ENCODE measurements at places on chromosomes 16 and 17.

DNA sequence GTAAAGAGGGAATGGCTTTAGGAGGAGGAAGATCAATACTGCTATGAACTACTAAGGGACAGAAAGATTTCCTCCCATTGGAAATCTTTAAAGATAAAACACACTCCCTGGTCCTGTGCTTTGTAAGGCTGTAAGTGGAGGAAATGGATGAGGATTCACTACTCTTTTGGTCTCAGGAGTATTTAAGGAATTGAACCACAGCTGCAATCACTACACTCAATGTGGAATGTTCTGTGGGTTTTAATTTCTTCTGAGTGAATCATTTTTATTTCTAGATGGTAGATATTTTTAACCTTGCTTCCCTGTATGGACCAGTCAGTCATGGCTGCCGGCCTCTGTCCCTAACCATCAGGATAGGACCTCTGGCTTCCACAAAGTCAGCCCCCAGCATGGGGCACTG lies 65.6 kb downstream of the SDR42E1 start:
- no peak for DNase-seq

- no peak for DNase-seq
Observed at GRCh38 chr16:10153985-10154384, 28.2 kb downstream of the GRIN2A start.

GRCh38 chr16:22240023-22240710 lies 34.1 kb downstream of the EEF2K start:
- no peak for DNase-seq

- no peak for DNase-seq
Observed at GRCh38 chr16:71843572-71843971, 2.2 kb upstream of the ATXN1L start.

DNA sequence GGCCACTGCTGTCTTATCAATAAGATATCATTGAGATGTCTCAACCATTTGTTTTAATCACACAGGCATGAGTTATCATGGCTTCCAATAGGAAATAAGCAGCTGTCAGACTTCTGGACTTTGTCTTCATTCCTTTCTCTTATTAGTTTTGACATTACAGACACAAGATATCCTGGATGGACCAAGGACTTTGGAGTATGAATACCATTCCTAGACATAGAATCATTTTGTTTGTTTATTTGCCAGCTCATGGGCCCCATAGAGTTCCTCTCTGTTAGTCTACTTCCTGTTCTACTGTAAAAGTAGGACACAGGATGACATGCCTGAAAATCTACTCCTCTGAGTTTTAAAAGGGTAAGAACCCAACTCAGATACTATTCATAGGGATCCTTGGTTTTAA lies 77.7 kb upstream of the KCNJ16 start:
- no peak for DNase-seq

DNA sequence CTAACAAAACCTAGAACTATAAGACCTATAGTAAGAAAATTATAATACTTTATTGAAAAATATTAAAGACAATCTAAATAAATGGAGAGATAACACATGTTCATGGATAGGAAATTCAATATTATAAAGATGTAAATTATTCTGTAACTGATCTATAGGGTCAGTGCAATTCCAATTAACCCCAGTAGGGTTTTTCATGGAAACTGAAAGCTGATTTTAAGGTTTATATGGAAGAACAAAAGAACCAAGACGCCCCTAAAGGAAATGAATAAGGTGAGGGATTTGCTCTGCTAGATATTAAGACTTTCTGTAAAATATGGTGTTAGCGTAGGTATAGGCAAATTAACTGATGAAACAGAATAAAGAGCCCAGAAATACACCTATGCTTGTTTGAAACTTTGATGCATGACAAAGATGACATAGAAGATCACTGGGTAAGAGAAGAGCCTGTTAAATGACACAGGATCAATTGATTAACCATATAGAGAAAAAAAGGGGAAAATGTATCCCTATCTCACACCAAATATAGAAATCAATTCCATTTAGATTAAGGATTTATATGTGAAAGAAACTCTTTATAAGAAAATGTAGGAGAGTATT lies 3.0 kb downstream of the ICAM2 start:
- DNase-seq = no peak

DNA sequence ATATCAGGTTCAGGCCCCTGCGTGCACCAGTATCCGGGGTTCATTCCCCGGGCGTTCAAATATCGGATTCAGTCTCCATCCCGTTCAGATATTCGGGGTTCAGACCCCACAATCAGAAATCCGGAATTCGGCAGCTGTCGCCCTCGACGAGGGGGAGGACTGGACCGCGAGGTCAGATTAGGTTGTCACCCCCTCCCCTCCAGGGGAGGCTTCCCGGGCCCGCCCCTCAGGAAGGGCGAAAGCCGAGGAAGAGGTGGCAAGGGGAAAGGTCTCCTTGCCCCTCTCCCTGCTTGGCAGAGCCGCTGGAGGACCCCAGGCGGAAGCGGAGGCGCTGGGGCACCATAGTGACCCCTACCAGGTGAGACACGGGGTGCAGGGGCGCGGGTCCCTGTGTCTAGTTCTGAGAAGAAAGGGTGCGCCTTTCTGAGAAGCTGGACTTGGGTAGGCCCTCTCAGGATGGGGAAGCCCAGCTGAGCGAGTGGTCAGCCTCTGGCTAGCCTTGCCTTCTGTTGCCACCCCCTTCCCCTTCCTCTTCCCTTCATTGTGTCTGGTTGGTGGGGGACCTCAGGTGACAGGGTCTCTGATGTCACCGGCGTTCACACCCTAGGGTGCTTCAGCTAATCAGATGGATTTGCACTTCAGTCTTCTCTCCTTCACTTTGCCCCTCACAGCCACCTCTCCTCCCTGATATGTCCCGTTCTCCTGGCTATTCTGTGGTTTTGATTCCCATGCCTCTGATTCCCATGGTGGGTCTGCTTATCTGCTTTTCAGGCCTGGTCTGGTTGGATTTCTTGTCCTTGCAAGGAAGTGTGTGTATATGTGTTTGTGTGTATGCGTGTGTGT lies 844 bp downstream of the TAOK2 start:
- no peak for DNase-seq

DNA sequence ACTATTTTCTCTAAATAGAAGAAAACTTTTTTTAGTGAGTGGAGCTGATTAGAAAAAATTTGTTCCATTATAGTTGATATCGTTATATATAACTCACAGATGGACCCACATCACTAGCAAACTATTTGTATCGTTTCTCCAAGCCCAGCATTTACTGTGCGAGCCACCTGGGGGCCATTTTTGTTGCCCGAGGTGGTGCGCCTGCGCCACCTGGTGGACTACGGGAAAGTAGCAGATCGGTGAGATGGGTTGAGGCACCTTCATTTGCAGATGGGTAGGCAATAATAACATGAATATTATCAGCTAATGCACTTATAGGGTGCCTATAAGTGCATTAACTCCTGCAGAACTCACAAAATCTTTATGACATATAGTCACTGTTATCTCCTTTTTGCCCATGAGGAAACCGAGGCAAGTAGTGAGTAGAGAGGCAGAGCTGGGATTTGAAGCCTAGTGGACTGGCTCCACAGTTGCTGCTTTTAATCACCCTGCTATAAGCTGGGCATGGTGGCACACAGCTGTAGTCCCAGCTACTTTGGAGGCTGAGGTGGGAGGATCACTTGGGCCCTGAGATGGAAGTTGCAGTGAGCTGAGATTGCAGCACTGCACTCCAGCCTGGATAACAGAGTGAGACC lies 23.2 kb upstream of the NTN1 start:
- DNase-seq = no peak

- DNase-seq = no peak
Observed at GRCh38 chr16:88920618-88921590, 54.4 kb upstream of the PABPN1L start.

DNA sequence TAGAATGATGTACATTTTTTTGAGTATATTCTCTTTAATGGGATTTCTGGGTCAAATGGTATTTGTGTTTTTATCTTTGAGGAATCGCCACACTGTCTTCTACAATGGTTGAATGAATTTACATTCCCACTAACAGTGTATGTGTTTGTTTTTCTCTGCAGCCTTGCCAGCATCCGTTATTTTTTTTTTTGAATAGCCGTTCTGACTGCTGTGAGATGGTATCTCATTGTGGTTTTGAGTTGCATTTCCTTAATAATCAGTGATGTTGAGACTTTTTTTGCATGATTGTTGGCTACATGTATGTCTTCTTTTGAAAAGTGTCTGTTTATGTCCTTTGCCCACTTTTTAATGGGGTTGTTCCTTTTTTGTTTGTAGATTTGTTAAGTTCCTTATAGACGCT lies 172.7 kb upstream of the CDH8 start:
- no peak for DNase-seq

GRCh38 chr17:48307814-48308411 lies 122.1 kb downstream of the SKAP1 start:
- DNase-seq = no peak

DNA sequence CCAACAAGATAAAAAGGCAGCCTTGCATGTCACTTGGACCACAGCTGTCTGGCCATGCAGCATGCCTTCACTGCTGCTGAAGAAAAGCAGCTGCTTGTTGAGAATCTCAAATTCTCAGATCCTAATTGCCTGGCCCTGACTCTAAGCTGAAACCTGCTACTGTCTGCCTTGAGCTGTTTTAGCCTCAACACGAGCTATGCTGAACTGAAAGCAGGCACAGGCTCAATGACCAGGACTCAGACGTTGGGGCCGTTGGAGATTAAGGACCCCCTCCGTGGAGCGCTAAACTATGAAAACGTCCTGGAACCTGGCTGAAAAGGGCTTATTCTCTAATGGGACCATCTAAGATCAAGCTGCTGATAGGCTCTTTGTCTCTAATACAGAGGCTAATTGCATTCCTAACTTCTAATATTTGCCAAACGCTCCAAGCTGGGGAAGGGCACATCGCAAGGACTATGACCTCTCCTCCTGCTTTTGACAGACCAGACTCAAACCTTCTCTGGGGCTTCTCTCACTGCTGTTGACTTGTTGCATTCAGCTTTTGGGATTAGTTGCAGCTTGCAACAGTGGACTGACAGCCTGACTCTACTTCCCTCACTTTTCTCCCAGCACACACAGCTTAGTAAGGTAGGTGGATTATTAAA lies 4.6 kb upstream of the PLK1 start:
- no peak for DNase-seq

GRCh38 chr17:50935221-50935995 lies 69.3 kb upstream of the TOB1 start:
- no peak for DNase-seq

GRCh38 chr17:9860851-9861250 lies 35.1 kb downstream of the GLP2R start:
- DNase-seq = no peak

GRCh38 chr16:89615596-89616090 lies 2.2 kb downstream of the DPEP1 start:
- DNase-seq = no peak

DNA sequence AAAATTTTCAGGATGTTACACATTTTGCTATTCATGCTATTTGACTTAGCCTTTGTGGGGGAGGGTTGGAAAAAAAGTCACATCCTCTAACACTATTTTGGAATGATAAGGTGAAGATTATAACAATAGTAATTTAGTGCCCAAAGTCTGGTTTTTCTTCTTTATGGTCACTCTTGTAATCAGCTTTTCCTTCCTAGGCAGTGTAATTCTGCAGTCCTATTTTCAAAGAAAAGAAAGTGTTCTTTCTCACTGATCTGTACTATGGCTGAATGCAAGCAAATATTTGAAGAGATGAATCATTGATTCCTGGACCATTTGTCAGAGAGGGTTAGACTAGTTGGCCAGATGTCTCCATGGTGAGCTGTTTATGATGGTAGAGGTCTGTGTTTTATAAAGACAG lies 8.4 kb downstream of the RSPRY1 start:
- peak; percentile 57 for DNase-seq

DNA sequence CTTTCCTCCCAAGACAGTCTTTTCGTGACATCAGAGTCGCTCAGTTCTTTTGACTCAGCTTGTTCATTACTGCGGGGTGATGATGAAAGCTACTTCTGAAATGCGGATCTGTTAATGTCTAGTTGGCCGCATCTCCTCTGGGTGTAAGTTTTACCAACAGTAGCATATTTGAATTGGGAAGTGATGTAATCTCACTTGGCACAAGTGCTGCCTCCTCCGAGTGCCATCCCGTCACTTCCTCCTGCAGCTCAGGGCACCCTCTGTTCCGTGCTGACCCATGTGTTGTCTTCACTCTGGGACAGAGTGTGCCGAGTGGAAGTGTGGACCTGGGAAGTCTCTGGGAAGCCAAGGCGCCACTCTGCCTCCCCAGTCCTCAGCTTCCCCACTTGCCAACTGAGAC lies 8.9 kb downstream of the ADAD2 start:
- DNase-seq = no peak

GRCh38 chr17:74923538-74924249 lies 379 bp upstream of the OTOP2 start:
- DNase-seq = no peak

- DNase-seq = no peak
Observed at GRCh38 chr17:17325816-17326215, 22.6 kb downstream of the NT5M start.

DNA sequence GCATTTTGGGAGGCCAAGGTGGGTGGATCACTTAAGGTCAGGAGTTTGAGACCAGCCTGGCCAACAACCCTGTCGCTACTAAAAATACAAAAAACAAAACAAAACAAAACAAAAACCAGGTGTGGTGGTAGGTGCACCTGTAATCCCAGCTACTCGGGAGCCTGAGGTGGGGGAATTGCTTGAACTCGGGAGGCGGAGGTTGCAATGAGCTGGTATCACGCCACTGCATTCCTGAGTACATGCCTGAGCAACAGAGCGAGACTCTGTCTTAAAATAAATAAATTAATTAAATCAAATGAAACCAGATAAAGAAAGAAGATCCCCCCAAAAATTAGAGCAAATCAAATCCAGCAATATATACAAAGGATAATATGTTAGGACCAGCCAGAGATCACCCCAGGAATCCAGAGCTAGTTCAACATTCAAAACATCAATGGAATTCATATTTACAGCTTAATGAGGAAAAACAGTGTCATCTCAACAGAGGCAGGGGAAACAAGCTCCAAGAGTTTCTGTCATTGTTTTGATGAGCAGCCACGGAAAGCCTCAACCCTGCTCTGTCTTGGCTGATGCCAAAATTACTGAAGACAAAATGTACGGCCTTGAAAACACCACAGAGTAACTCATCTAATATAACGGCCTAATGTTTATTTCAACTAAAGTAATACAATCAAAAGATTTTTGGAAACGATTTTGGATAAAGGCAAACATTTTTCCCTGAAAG lies 3.7 kb downstream of the PEMT start:
- no peak for DNase-seq

DNA sequence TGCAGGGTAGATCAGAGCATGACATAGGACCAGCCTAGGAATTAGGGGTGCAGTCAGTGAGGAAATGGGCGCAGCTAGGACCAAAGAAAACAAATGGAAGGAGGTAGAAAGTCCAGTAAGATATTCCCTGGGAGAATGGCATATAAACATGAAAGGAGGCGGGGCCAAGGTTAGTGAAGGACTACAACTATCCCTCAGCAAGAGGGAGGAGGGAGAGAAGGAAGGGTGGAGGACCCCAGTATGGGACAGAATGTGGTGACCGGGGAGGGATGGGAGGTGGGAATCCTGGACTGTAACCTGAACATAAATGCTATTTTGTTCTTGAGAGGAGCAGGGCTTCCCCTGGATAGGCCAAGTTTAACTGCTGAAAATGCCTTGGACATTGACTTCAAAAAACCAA lies 22.8 kb downstream of the ITGB3 start:
- no peak for DNase-seq

Measured in amniotic stem cell (primary cell).